ENCODE measurements at places on chromosomes 1 and 21.

DNA sequence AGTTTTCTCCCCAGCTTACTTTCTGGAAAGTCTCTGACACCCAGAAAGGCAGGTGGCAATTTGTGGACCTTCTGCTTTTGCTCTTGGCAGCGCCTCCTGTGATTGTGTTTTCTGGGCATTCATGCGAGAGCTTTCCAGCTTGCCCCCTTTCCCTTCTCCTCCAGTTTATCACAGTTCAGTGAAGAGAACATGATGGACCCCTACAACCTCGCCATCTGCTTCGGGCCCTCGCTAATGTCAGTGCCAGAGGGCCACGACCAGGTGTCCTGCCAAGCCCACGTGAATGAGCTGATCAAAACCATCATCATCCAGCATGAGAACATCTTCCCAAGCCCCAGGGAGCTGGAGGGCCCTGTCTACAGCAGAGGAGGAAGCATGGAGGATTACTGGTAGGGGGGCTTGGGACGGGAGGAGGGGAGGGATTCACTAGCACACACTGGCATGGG, 24.3 kb upstream of the IKBKE start:
- no peak for DNase-seq

DNA sequence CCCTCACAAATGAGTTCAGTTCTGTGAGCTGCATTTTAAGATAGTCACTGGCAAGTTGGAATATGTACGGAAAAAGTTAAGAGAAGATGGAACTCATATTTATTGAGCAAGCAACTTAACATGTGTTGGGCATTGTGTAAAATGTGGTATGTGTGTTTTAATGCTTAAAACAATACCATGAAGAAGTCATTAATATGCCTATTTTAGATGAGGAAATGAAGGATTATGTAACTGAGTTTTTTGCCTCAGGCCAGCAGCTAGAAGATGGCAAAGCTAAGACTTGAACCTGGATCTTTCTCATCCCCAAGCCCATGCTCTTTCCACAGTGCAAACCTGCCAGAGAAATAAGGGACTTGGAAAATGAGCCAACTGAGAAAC, 48.9 kb downstream of the SPATA46 start:
- no peak for DNase-seq

DNA sequence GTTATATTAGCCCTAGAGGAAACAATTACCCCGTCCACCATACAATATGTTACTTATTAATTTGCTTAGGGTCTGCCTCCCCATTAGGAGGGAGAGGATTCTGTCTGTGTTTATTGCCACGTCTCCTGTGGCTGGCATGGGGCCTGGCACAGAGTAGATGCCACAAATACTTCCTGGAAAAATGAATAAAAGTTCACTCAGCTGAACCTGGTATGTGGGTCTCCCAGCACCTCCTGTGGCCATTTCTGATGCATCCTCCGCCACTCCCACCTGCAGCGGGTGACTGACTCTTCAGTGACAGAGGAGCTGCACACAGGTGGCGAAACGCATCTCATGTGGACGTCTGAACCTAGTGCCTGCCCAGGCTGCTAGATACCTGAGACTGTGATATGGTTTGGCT, 112.7 kb downstream of the CLIC6 start:
- DNase-seq = no peak

DNA sequence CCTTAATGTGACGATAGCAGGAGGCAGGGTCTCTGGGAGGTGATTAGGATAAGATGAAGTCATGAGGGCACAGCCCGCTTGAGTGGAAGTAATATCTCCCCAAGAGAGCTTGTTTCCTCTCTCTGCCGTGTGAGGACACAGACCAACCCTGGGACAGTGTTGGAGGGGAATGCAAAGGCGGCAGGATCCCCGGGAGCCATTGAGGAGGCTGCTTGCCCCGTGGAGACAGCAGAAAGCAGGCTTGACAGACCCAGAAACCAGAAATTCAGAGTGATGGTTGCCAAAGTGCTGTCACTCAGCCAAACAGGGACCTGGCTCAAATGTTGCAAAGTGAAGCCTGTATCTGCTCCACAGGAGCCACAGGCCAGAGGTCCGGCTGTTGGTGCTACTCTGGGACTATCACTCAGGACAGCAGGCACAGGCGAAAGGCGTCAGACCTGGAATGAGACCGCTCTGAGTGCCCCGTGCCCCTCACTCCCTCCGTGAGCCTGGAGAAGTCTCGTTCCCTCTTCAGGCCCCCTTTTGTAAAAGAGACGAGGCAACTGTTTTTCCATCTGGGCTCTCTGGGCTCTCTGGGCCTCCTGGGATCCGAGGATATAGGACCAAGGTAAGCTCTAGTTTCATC, 96.6 kb upstream of the VANGL1 start:
- no peak for DNase-seq

- DNase-seq = no peak
Measured at GRCh38 chr21:42081931-42082381, 10.8 kb downstream of the UMODL1 start.

GRCh38 chr21:46317710-46318463, 5.8 kb downstream of the C21orf58 start:
- DNase-seq = no peak
